ENCODE measurements at places on chromosomes 12 and 14. TPM values are rescaled to one million over a fixed set of nuclear protein-coding genes. Genes with fewer than 3 reads are reported as not detected.

The SLC4A8 gene
- 0.30 TPM for total RNA-seq

The MYBPC1 gene
- not detected for total RNA-seq

The SIX4 gene
- 9.5 TPM for total RNA-seq

The AQP2 gene
- total RNA-seq: not detected

The NRIP2 gene
- not detected for total RNA-seq

The AKAP6 gene
- 2.5 TPM for total RNA-seq

The KRT71 gene
- not detected for total RNA-seq

The SRGAP1 gene
- total RNA-seq: 9.1 TPM

The SERPINA5 gene
- not detected for total RNA-seq

The LMO3 gene
- total RNA-seq: 0.04 TPM

The A2M gene
- not detected for total RNA-seq

The NOP9 gene
- total RNA-seq: 18.4 TPM

The ASIC1 gene
- total RNA-seq: 3.5 TPM

The NGB gene
- not detected for total RNA-seq

The M6PR gene
- 88.7 TPM for total RNA-seq

The SIX1 gene
- total RNA-seq: not detected
